ENCODE measurements at places on chromosomes 5 and 9. TPM values are rescaled to one million over a fixed set of nuclear protein-coding genes. Genes with fewer than 3 reads are reported as not detected.
A peak's percentile ranks its signal among the peaks of the same experiment; 100 is the strongest.

Gene ACTBL2
- not detected for total RNA-seq

Gene RNF183
- total RNA-seq: 0.48 TPM

Gene TLR4
- 0.07 TPM for total RNA-seq

Gene AK6
- total RNA-seq: 49.8 TPM

Gene GPX3
- 54.4 TPM for total RNA-seq

Gene GABRP
- total RNA-seq: 1.2 TPM

Gene FOXD4L5
- total RNA-seq: 0.23 TPM

Gene NMUR2
- not detected for total RNA-seq

Gene BNC2
- total RNA-seq: 4.3 TPM

Gene PCDHB2
- 28.4 TPM for total RNA-seq

Gene ITGA1
- 1.4 TPM for total RNA-seq

Gene EIF4E1B
- 2.2 TPM for total RNA-seq

DNA sequence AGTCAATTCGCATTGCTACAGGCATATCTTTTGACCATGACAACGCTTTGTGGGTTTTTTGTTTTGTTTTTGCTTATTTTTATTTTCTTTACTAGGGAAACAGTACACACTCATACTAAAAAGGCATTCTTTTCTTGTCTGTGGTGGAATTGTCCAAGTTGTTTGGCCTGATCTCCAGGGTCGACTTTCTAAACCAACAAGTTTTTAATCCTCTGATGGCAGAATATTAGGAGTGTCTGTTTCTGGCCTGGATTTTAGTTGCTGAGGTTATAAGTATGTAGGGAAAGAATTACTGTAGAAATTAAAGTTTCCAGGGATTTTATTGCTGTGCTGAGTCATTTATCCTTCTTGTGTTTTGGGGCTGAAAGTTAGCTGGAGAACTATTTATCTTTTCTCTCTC, 218.5 kb downstream of the TAF11L14 start:
- DNase-seq: no peak

- no peak for DNase-seq
These were observed 127.2 kb upstream of the FER start for GRCh38 chr5:108620516-108620915.

DNA sequence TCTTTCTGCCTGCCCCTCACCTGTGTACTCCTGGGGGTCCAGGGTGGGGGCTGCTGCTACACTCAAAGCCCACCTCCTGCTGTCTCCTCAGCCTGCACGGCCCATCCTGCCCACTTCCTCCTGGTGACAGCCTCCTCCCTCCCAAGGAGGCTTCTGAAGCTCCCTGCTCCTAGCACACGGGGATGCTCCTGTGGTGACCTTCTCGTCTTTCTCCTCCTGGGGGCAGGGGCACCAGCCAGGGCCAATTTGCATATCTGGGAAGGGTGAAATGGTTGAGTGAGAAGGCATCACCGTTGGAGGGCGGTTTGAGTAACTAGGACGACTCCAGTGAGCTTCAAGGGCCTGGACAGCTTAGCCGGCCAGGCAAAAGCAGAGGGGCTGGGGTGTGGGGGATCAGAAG, 51.9 kb upstream of the COL5A1 start:
- DNase-seq: peak; percentile 82

DNA sequence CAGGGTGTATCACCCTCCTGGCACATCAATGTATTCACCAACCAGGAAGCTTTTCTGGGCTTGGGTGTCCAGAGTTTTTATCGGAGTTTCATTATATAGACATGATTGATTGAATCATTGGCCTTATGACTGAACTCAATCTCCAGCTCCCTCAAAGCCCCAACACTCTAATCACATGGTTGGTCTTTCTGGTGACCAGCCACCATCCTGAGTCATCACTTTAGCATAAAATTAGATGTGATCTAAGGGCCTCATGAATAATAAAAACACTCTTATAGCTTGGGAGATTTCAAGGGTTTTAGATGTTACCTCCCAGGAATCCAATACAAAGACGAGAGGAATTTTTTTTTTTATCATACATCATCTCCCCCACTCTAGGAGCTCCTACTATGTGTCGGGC, 7.7 kb upstream of the PBX3 start:
- no peak for DNase-seq

GRCh38 chr9:118670011-118670953, 699.0 kb downstream of the BRINP1 start:
- no peak for DNase-seq

GRCh38 chr9:18473652-18474279, at the start of gene ADAMTSL1:
Gene ADAMTSL1, plus strand, starts transcription at chr9:18474153. Its CDS starts 80 bp downstream, at chr9:18474233.
- peak; percentile 93 for DNase-seq

DNA sequence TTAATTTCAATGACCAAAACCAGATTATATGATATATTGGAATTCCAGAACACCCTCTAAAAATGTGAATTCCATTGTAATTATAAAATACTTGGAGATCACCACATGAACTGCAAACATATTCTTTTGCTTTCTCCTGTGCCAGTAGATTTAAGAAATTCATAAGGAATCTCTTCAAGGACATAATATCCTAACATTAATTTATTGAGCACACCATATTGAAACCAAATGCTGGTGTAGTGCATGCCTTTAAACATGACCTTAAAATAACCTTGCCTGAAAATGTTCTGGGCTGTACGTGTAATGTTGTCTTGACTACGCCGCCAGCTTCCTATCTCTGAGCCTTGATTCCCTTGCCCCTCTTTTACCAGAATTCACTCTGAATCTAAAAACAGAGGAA, 205.0 kb upstream of the ACTBL2 start:
- DNase-seq: no peak

DNA sequence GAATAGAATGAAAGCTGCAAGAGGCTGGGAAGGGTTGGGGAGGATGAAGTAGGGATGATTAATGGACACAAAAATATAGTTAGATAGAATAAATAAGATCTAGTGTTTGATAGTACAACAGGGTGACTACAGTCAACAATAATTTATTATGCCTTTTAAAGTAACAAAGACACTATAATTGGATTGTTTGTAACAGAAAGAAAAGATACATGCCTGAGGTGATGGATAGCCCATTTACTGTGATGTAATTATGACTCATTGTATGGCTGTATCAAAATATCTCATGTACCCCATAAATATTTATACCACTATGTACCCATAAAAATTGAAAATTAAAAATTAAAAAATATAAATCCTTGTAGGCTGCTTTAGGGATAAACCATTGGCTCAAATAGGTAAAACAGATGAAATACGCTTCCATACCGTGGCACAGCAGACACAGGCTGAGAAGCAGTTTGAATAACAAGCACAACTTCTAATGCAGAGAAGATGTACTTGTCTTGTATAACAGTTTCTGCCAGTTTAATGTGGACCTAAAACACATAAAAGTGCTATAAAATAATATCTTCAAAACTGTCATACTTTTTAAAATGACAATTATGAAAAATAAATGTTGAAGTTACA, 34.9 kb downstream of the APBA1 start:
- DNase-seq: no peak

- DNase-seq: no peak
These were observed 170.9 kb downstream of the PALM2AKAP2 start for GRCh38 chr9:109950710-109951443.

- no peak for DNase-seq
These were observed 520.0 kb upstream of the CLINT1 start for GRCh38 chr5:158378931-158379330.

GRCh38 chr5:178547753-178548415, 42.3 kb downstream of the COL23A1 start:
- peak; percentile 29 for DNase-seq

DNA sequence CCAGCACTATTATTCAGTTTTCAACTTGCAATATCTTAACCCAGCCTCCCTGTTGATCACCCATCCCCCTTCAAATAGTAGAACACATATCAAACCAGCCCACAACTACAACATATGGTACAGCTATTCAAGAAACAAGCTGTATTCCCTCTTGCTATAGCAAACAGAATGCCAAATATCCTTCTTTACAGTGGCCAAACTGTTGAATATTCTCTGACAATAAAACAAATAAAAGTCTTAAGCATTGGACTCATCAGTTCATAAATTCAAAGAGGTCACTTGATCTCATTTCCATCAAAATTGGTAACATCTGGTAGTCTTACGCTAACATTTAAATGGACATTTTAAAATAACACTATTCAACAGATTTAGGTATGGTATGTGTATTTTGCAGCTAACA, 350.8 kb downstream of the EFNA5 start:
- no peak for DNase-seq

DNA sequence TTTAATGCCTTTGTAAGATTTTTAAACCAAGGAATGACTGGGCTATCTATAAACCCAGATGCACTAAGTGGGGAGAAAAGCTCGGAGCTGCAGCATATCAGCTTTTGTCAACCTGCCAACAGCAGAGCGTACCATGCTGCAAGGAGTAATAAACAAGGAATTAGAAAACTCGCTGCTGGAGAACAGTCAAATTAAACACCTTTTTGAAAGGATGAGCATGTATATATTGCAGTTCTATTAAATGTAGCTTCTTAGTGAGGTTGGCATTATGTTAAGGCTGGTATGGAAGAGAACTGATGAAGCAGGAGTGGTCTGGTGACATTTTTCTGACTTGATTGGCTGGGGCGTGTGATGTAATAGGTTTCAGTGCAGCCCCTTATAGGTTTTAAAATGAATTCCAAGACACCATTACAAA, 74.7 kb downstream of the PIK3R1 start:
- no peak for DNase-seq

DNA sequence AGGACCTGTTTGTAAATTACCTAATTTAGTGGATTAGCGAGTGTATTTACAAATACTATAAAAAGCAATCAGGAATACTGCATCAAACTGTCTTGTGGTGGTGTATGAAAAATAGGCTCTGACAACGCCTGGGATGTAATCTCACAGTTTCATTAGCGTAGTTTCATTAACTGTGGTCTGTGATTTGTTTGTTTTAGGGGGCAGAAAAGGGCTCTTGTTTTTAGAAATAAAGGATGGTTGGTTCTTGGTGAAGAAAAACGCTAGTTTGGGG, 1.4 kb downstream of the SLC44A1 start:
- DNase-seq: no peak

GRCh38 chr5:56328753-56329560, 95.8 kb upstream of the ANKRD55 start:
- DNase-seq: no peak

GRCh38 chr5:143791848-143792731, 19.9 kb upstream of the HMHB1 start:
- no peak for DNase-seq

DNA sequence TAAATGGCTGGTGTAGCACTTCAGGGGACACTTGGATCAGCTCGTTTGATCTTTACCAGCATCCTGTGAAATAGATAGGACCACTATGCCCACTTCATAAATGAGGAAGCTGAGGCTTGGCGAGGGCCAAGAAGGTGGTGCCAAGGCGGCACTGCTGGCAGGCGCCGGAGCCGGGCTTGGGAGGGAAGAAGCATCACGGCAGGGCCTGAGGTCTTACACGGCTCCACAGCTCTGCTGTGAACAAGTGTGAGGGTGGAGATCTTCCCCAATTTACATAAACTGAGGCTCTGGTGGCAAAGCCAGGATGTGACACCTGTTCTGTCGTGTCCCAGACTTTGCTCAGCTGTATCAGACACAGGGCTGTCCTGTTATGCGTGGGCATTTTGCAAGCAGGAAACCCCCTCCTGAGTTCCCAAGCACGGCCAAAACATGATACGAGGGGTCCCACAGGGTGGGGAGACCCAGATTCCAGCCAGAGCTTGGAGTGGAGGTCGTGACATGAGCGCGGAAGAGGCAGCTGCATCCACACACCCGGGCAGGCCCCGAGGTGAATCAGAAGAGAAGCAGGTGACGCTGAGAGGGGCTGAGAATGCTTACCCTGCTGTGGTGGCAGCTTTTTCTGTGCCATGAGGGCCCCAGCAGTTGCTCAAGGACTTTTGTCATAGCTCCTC, 117.5 kb upstream of the BOD1 start:
- DNase-seq: no peak

DNA sequence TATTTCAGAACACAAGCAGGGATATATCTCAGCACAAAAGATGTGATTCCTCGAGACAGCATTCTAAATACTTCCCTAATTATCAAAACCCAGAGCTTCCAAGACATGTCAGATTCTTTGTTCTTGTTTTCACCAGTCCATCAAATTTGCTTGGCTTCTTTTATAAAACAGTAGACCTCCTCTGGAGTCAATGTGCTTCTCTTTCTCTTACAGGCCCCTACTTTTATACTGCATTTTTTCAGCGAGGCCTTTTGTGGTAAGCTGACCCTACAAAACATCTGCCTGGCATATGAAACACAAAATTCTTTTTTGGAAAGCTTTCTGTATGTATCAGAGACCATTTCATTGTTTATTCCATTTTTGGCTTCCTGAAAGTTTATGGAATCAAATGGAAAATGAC, 81.8 kb downstream of the ARSB start:
- no peak for DNase-seq

GRCh38 chr5:80540691-80541090, 29.4 kb downstream of the ANKRD34B start:
- no peak for DNase-seq

GRCh38 chr5:154583671-154584177, 105.7 kb upstream of the HAND1 start:
- no peak for DNase-seq

GRCh38 chr5:25181249-25181648, 536.5 kb upstream of the CDH10 start:
- peak; percentile 69 for DNase-seq

- DNase-seq: no peak
These were observed 441.9 kb downstream of the PLK2 start for GRCh38 chr5:58018016-58018415.

DNA sequence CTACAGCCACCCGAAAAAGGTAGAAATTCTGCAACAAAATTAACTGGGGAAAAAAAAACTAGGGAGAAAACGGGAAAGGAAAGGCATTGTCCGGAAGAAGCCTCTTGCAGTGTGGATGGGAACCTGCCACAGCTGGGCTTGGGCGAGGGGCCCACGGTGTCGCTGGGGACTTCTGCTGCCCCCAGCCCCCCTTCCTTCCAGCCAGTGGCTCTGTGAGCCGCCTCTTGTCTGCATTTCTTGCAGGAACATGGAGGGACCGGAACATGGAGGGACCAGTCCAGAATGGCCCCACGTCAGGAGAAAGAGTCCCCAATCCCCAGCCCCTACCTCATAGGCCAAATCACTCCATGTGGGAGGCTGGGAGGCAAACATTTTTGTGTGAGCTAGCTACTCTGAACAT, 36.9 kb upstream of the EXOC3 start:
- no peak for DNase-seq

- DNase-seq: no peak
These were observed 194.9 kb downstream of the RFX3 start for GRCh38 chr9:3330792-3331420.
